Naive thymus-derived CD4-positive, alpha-beta T cell (primary cell): ENCODE measurements at places on chromosomes 7 and 10.

DNA sequence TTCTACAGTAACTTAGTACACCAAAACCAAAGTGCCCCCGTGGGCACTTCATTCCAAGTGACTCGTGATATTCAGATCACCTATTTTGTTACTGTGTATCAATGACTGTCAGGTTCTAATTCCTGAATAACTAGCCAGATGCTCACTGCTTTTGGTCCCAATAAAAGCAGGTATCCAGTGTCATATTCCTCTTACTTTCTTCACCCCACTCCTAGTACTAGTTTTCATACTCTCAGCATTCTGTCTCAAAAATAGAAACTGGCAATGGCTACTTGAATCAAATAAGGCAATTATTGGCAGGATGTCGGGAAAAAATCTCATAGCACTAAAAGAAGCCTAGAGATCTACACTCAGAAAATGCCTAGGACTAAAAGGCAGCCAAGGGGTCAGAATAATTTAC, 84.6 kb downstream of the ZNF467 start:
- DNase-seq: no peak

DNA sequence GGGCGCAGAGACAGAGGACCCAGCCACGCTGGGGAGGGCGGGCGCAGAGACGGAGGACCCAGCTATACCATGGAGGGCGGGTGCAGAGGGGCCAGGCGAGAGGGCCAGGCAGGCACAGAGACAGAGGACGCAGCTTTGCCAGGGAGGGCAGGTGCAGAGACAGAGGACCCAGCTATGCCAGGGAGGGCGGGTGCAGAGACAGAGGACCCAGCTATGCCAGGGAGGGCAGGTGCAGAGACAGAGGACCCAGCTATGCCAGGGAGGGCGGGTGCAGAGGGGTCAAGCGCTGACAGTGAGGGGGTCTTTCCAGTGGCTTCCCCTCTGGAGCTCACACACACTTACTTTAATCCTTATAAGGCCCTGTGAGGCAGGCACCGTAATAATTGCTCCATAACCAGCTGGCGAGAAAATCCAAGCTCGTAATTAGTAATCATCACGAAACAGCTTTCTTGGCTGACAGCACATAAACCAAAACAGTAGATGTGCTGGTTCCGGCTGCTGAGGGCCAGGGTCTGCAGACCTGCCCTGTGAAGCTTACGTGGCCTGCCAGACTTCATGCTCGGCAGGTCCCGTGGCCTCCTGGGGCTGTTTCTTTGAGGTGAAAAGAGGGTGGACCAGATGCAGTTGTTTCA, 137.2 kb downstream of the VIPR2 start:
- DNase-seq: no peak

GRCh38 chr10:43390759-43391158, 18.2 kb downstream of the HNRNPF start:
- peak; percentile 21 for DNase-seq

GRCh38 chr10:90930971-90931871, 10.3 kb upstream of the ANKRD1 start:
- no peak for DNase-seq

DNA sequence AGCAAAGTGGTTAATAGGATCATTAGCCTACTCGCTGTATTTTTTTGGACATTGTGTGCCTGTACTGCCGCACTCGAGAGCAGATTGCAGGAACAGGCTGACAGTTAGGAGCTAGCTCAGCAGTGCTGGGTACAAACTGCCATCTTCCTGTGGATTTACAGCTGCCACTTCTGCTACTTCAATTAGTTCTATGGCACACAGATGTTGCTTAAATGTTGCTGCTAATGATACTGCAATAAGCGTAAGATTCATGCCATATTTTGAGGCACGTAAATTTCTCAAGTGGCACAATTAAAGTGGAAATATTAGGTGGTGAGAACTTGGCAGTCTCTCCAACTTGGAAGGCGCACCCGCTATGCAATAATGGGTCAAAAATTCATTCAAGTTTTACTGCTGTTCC, 171.9 kb downstream of the EBF3 start:
- DNase-seq: no peak

DNA sequence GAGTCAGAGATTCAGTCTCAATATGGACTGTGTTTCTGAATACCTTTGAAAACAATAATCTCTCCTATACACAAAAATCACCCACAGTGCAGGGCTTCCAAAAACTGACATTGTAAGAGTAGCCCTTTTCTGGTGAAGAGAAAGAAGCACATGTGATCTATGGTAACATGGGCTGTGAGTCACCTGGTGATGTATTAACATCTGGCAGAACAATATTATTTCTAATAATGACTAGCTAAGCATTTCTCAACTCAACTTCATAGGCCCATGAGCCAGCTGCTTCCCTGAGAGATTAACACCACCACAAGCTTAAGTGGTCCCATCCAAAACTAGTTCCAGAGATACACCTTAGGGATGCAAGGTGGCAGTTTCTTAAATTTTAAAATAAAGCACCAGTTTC, 331.0 kb upstream of the NRP1 start:
- no peak for DNase-seq

DNA sequence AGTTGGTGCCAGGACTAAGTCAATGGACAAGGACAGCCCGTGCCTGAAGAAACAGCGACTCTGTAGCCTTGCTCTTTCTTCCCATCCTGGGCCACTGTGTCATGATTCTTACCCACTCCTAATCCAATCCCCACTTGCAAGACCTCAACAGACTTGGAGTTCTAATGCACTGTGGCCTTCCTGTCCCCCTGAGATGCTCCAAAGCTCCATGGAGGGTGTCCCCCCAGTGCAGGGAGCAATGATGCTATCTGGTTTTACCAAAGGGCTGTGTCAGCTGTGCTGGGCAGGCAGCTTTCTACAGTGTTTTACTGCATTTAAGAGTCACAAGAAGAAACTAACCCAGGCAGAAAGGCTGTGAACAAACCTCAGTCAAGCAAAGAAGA, 108.1 kb downstream of the PRKAG2 start:
- no peak for DNase-seq

- DNase-seq: no peak
Observed at GRCh38 chr10:75404815-75405597, 3.4 kb upstream of the ZNF503 start.

GRCh38 chr10:61992671-61993668, 91.5 kb downstream of the ARID5B start:
- DNase-seq: peak; percentile 52

DNA sequence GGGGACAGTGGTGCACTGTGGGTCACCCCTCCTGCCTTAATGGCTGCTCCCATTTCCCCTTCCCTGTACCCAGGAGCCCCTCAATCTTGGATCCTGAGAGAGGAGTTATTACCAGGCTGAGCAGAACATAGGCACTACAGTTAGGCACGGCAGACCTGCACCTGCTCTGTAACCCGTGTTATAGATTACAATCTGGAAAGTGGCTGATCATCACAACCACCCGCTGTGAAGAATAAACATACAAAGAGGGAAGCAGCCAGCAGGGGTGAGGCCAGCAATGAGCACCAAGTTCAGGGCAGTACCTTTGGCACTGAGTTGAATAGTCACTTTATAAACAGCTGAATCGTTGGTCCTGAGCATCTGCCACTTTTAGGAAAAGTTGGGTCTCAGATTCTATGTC, 1.7 kb downstream of the CDHR1 start:
- no peak for DNase-seq

GRCh38 chr10:113732966-113733365, 18.5 kb upstream of the PLEKHS1 start:
- DNase-seq: no peak

- DNase-seq: no peak
Observed at GRCh38 chr10:108911814-108912541, 1011.3 kb downstream of the XPNPEP1 start.

DNA sequence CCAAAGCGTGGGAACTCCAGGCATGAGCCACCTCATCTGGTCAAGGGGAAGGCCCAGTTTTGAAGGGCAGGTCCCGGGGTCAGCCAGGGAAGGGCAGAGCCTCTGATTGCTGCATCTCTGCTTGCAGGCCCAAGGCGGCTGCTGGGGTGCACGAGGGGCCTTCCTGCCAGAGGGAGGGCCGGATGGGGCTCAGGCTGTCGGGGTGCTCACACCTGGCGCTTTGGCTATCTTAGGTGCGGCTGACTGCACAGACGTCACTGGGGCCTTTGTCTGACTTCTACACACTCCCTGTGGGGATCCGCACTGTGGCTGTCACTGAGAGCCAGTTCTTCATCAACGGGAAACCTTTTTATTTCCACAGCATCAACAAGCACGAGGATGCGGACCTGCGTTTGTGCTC, 68.7 kb downstream of the ZNF727 start:
- DNase-seq: no peak

- DNase-seq: no peak
Observed at GRCh38 chr10:9452056-9452455, 1397.6 kb downstream of the GATA3 start.

GRCh38 chr10:110566472-110567200, 859 bp upstream of the SMC3 start:
- DNase-seq: no peak

- no peak for DNase-seq
Observed at GRCh38 chr7:70565721-70566370, 566.1 kb upstream of the GALNT17 start.

- DNase-seq: no peak
Observed at GRCh38 chr10:126170371-126170770, 217.9 kb downstream of the ADAM12 start.

- no peak for DNase-seq
Observed at GRCh38 chr7:86931439-86931838, 128.0 kb downstream of the ELAPOR2 start.

- no peak for DNase-seq
Observed at GRCh38 chr10:121053151-121053550, 202.0 kb downstream of the WDR11 start.

GRCh38 chr10:89360157-89360556, 17.7 kb upstream of the IFIT1B start:
- no peak for DNase-seq

GRCh38 chr10:62021128-62021665, 119.7 kb downstream of the ARID5B start:
- no peak for DNase-seq

GRCh38 chr10:12803776-12804175, 197.7 kb downstream of the CCDC3 start:
- DNase-seq: no peak

DNA sequence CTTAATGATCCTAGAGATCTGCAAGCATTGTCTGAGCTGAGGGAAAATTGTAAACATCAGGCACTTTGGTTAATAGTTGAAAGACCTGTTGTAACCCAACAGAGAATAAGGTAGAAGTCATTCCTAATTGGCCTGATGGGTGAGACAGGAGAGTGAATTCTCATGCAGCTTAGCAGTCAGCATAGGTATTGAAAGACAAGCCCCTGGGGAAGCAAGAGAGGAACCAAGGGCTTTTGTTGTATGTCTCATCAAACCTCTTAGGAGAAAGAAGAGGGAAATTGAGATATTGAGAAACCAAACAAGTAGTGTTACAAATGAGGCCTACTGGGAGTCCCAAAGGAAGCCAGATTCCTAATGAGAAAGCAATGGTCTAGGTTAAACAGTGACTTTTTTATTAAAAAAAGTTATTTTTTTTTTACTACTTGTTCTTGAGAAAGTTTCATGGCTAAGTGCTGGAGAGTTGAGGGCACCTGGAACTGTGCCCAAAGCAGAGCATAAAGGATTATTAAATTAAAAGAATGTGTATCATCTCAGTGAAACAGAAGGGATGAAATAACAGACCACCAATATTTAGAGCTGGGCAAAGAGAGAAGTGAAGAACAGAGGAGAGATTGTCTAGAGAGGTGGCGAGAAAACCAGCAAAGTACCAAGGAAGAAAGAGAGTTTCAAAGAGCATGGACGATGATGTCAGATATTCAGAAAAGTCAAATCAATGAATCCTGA, 168.9 kb downstream of the CDK14 start:
- no peak for DNase-seq

- DNase-seq: no peak
Observed at GRCh38 chr7:106459397-106460072, 174.8 kb upstream of the NAMPT start.

- no peak for DNase-seq
Observed at GRCh38 chr7:110645060-110645459, 445.9 kb upstream of the LRRN3 start.

DNA sequence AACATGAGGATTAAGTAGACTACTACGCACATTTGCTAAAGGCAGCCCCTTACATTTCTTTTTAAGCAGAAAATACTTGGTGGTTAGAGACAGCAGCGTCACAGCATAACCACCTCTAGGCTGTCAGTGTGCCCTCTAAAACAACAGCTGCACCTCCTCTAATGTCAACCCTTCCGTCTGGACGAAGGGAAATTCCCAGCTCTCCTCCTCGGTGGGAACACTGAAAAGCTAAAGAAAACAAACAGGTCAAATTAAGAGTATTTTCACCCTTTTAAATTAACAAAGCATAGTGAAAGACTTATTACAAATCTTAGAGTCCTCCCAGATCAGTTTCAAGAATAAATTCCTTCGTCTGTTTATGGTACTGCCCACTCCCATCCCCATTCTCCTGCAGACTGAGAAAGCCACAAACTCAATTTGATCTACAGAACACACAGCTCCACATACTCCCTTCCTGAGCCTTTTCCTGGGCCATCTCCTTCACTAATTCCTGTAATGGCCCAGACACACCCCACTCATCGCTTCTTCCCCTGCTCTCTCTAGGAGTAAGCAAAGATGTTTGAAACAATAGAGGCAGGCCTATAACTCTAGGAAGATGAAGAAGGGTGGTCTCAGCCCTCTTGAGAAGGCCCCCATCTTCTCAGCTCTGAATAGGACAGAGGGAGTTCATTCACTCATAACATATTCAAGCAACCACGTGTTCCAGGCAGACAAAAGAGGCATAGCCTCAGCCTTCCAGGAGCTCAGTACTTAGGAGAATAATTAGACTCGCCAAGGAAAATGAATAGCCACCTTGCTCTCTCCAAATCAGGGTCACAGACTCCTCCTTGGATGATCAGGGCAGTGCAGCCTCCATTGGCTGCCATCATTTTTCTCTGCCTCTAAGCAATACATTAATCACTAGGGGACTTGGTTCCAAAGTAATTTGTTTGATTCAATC, 47.5 kb upstream of the HNRNPH3 start:
- DNase-seq: no peak

- no peak for DNase-seq
Observed at GRCh38 chr10:93468461-93469213, 13.5 kb downstream of the MYOF start.

DNA sequence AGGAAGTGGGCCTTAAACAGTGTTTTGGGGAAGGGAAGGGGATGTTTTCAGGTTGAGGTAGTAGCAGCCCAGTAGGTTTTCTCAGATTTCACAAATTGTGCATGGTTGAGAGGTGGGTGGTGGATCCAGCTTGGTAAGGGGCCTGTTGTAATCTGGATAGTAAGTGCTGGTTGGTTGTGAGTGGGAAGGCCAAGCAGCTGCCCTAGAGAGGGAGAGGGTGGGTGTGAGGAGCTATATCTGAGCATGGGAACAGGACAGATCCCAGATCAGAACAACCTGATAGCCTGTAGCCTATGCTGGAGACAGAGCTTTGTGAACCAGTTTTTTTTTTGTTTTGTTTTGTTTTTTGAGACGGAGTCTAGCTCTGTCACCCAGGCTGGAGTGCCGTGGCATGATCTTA, 53.9 kb upstream of the ZMIZ2 start:
- no peak for DNase-seq
